ENCODE measurements at places on chromosomes 2 and 18.

DNA sequence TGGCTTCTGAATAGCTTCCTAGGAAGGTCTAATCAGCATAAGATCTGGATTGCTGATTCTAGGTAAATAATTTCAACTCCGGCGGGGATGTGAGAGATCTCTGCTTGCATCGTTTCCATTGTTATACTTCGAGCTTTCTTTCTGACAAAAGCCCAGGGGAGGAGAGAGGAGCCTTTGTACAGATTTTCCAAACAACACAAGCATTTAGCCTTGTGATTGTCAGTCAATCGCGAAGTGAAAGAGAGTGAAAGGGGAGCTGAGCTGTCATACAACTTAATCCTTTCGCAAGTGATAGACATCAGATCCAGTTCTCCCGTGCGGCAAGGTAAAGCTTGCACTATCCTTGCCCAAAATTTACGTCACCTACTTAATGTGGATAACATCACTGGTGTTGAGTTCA lies 26.2 kb downstream of the RALB start:
- no peak for DNase-seq

DNA sequence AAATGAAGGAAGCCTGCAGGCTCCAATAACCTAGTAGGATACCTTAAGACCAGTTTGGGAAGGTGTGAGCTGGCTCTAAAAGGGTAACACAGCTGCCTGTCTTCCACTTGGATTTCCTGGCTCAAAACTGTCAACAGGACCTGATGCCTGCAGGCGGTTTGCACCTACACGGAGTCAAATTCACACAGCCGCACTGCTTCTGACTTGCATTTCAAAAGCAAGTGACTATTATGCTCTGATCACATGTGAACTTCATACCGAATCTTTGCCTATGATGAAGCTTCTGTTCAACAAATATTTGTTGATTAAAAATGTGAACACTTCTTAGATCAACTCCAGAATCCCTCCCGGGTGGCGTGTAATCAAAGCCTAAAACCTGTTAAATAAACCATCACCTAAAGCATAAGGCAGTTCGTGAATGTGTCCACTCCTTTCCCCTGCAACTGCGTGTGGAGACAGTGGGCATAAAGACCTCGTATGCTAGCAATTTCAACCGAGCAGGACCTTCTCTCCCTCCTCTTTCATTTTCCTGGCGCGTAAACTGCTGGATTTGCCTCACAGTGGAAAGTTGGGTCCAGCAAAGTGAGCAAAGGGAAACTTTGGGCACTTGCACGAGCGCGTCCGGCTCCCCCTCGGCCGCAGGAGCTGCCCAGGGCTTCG lies 784 bp downstream of the CRACDL start:
- no peak for DNase-seq

GRCh38 chr2:114127372-114127771 lies 237.5 kb downstream of the ACTR3 start:
- no peak for DNase-seq

DNA sequence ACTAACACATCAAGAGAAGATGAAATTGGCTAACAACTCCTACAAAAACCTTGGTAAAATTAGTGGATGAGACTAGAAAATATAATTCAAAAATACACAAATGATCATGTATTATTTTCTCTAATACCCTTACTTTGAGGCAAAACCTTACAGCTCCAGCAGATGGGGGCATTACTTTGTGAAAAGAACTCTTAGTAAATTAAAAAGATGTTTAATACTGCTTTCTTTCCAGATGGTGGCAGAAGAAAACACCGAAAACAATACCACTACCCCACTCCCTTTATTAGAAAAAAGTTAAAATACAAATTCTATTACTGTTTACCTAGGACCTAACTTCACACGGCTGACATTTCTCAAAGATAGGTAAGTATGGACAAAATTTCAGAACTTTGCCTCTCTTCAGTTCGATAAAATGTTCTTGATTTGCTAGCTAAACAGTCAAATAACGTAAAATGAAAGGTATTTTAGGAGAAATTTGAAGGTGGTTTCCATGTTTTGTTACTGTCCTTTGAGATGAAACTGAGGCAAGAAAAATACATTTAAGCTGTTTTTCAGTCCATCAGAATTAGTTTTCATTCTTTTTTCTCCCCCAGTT lies 30.6 kb downstream of the ORC4 start:
- peak; percentile 72 for DNase-seq

DNA sequence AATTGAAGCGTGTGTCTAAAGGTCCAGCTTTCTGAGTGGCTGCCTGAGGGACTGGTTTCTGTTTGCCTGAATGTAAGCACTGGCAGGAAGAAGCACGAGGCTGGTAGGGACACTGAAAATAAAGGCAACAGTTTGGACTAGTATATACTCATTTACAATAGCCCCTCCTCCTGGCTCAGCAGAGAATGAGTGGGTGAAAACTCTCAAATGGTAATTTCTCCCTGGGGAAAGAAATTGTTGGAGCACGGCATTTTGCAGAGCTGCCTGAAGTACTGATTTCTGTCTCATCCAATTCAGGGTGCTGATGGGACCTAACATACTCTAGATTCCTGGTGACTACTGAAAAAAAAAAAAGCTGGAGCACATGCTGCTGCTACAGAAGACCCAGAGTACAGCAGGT lies 17.3 kb upstream of the SPP2 start:
- DNase-seq, result no peak
